ENCODE measurements at places on chromosomes 7 and 10.

GRCh38 chr10:60170250-60170649 is 219.4 kb downstream of the ANK3 start:
- DNase-seq, result no peak

DNA sequence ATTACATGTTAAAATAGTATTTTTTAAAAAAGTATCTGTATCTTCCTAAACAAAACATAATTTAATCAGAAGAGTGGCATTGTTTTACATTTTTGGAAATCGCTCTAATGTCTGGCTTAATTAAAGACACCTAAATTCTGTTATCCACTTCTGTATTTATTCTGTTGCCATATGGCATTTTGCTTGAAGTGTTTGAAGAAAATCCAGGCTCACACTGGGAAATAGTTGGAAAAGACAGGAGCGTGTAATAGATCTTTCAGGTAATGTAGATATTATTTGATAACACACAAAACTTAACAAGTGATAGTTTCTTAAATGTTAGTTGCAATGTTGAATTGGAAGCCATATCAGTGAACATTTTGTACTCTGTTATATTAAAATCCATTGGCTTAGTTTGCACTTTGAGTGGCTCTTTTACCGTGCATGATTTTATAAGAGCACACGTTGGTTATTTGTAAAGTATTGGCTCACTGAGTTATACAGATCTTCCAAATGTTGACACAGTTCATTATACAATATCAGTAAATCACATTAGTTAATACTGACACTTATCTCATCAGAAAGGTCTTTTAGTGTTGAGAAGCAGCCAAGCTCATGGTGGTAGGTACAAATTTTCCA is 128.4 kb upstream of the NPVF start:
- no peak for DNase-seq

DNA sequence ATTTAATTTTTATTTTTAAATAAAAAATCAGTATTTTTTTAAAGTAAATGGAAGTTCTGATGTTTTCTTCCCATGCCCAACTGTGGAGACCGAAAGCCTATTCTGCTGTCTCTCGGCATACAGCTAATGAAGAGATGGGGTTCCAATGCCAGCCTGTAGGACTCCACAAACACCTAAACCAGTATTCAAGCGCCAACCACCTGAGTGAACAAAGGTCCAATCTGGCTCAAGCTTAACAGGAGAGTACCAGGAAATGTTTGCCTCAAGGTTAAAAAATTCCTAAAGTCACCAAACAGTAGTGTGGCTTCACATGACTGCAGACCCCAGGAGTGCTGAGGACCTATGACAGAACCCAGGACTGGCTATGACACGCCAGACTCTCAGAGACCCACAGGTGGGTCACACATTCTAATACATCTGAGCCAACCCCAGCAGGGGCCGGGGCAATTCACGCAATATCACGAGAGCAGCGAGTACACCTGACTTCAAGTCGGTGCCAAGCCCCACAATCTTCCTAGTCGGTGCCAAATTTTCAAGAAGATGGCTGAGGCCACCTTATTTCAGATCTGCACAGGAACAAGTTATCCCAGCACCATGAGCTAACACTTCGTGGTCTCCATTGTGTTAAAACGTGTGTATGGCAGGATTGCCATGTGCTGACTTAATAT is 31.6 kb downstream of the KIAA1549 start:
- no peak for DNase-seq

DNA sequence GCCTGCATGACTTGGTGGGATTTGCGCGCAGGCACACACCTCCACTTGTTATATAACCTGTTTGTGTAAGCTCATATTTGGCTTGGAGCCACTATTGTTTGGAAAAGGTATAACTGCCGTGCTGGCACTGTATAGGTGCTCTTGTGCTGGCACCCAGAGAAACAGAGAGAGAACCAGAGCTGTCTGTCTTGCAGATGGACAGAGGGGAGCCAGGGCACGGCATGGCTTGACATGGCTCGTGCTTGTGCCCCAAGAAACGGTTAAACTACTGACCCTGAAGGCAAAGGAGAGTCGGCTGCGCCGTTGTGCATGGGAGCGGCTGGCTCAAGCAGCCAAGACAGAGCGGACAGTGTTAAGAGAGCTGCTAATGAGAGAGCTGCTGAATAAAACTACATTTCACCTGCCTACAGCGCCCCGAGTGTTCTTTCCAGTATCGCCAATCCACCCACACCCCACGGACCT is 23.2 kb downstream of the RAPGEF5 start:
- DNase-seq, result no peak

DNA sequence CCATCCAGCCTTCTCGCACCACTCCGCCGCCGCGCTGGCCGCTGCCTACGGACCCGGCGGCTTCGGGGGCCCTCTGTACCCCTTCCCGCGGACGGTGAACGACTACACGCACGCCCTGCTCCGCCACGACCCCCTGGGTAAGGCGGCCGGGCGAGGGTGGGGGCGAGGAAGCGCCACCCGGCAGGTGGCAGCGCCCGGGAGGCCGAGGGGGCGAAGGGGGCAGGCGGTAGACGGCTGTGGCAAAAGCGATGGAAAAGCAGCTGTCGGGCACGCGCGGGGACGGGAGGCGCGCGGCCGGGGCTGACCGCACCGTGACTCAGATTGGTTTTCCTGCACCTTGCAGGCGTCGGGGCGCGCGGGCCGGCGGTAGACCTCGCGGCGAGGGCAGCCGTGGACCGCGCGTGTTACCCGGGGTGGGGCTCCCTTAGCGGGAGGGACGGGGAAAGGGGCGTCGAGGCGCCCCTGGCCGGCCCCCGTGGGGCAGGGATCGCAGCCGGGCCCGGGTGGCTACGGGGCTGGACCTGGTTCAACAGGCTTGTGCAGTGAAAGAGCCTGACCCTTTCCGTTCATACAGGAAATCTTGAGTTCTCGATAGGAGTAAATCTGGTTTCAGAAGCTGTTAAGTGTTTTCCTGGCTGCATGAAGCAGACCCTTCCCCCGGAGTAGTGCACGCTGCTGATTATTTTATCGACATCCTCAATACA is 608 bp downstream of the HHEX start:
- DNase-seq, result peak; percentile 66

DNA sequence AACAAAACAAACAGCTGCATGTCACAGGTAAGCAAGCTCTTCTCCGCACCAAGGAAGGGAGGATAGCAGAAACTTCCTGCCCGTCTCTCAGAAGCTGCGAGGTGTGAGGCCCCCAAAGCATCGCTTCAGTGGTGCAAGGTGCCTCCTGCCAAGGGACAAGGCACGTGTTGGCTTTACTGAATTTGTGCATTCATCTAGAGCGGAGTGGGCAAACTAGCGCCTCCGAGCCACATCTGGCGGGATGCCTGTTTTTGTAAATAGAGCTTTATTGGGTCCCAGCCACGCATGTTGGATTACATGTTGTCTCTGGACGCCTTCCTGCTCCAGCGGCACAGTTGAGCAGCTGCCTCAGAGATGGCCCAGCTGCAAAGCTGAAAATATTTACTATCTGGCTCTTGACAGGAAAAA is 27.7 kb downstream of the PHYH start:
- DNase-seq, result no peak

DNA sequence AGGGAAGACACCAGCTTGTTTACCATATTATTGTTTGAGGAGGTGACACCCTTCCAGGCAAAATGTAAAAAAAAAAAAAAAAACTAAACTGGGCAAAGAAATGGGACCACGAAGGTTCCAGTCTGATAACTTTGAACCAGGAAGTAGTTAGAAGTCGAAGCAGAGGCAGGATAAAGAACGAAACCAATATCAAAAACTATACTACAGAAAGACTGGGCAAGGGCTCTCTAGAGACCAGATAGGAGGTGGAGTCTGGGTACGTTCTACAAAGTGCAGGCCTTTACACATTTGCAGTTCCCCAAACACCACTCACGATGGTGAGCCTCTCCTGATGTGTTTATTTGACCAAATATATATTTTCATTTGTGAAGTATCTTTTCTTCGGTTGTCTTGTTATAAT is 125.7 kb upstream of the CDK1 start:
- DNase-seq, result no peak
